ENCODE measurements at places on chromosomes 4 and X. TPM values are rescaled to one million over a fixed set of nuclear protein-coding genes. Genes with fewer than 3 reads are reported as not detected.

GRCh38 chrX:129566073-129566472, 26.0 kb downstream of the OCRL start:
- no peak overlapping the region for H3K4me3 ChIP-seq
- peaks cover 8% of the 10 kb centered on the region for H3K36me3 ChIP-seq
- H3K4me1 ChIP-seq, result no peaks in the 10 kb centered on the region
- no peak for DNase-seq
- no peaks in the 10 kb centered on the region for H3K27me3 ChIP-seq

The MAGED4 gene
- 35.2 TPM for total RNA-seq

The L1CAM gene
- not detected for total RNA-seq

The TMPRSS11D gene
- not detected for total RNA-seq

DNA sequence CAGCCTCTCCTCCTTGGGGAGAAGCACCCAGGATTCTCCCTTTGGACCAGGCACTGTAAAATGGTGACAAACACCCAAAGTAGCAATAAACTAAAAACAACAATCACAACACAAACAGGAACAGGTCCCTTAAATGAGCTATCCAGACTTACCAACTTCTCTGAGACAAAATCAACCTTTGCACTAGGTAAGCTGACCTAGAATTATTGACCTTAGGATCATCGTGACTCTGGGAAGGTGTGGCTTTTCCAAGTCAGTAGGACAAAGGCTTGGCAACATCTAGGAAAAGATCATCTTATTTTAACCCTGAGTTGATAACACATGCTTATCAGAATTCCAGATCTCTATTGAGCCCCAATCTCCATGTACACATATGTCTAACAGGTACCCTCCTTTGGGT, 166.7 kb downstream of the PRDM5 start:
- no peaks in the 10 kb centered on the region for H3K4me1 ChIP-seq
- no peaks in the 10 kb centered on the region for H3K36me3 ChIP-seq
- H3K4me3 ChIP-seq, result no peak overlapping the region
- no peak overlapping the region for H3K27ac ChIP-seq
- H3K27me3 ChIP-seq, result no peaks in the 10 kb centered on the region

DNA sequence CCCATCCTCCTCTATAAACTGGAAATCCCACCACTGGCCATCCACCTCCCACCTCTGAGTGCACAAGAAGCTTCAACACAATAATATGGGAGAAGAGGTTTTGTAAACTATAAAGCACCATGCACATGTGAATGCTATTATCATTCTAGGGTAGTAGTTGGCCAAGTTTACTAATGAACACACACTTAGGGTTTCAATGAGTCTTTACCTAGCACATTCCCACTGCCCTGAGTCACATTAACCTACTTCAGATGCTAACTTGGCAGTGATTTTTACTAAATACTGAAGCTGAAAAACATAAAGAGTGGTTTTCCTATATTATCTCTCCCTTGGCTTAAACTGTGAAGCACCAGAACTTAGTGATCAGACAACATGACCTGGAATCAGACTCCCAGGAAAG, 93.9 kb downstream of the SH3KBP1 start:
- H3K4me1 ChIP-seq, result peaks cover 3% of the 10 kb centered on the region
- H3K4me3 ChIP-seq, result no peak overlapping the region
- no peak for DNase-seq
- H3K27me3 ChIP-seq, result no peaks in the 10 kb centered on the region
- H3K27ac ChIP-seq, result no peak overlapping the region

DNA sequence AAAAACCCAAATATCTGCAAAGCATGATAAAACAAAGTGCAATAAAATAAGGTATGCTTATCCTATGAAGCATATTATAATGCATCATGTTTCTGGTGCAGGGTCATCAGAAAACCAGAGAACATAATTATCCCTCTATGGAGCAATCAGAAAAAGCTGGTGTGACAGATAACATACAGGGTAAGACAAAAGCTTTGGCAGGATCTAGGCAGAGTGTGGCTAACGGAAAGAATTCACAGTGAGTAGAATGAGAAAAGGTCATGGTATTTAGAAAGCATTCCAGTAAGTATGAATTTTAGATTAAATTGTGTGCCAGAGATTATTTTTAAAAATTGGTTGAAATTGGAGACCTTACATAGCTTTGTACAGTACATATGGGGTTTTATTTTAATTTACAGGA, 29.0 kb upstream of the UGT2B4 start:
- no peak overlapping the region for H3K4me3 ChIP-seq
- H3K4me1 ChIP-seq, result peaks cover 5% of the 10 kb centered on the region
- H3K27ac ChIP-seq, result no peak overlapping the region
- DNase-seq, result no peak
- no peaks in the 10 kb centered on the region for H3K36me3 ChIP-seq

DNA sequence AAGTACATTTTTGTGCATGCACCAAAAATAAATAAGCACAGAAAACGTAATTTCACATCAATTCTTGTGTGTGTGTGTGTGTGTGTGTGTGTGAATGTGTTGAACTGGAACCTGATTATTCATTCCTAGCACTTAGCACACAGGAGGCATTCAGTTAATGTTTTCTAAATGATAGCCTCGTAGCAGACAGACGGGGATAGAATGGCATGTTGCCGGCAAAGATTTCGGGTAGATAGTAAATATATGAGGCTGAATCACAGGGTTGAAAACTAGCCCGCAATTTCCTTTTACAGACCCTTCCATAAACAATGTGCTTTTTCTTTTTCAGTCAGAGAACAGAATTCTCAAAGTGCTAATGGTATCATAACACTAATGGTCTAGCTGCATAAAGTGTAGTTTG, 13.5 kb downstream of the MAOB start:
- H3K4me3 ChIP-seq, result no peak overlapping the region
- H3K27me3 ChIP-seq, result no peaks in the 10 kb centered on the region
- no peaks in the 10 kb centered on the region for H3K36me3 ChIP-seq
- no peak overlapping the region for H3K27ac ChIP-seq
- DNase-seq, result no peak
- H3K4me1 ChIP-seq, result no peaks in the 10 kb centered on the region

The MCUB gene
- total RNA-seq, result 46.5 TPM

Measured in SJSA1 (cell line).